ENCODE measurements at places on chromosomes 1 and 21. TPM values are rescaled to one million over a fixed set of nuclear protein-coding genes. Genes with fewer than 3 reads are reported as not detected.

The PRR9 gene
- total RNA-seq: not detected

The AMIGO1 gene
- 3.9 TPM for total RNA-seq

The PM20D1 gene
- total RNA-seq: 0.28 TPM

The PIGP gene
- total RNA-seq: 30.6 TPM

DNA sequence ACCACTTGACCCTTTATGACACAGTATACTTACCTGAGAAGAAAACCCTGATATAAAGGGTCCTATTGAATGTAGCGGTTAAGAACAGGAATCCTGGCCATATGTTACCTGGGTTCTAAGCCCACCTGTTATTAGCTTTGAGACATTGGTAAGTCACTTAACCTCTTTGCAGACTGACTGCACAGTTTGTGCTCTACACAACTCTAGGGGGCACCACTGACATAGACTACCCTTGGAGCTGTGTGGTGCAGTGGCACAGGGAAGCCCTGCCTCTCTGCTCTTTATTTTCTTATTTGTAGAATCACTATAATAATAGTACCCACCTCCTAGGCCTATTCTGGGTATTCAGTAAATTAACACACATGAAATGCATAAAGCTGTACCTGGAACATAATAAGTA lies 165.6 kb downstream of the C1orf94 start:
- H3K4me3 ChIP-seq: no peak overlapping the region
- no peak overlapping the region for H3K27ac ChIP-seq
- DNase-seq: no peak
- H3K4me1 ChIP-seq: no peaks in the 10 kb centered on the region
- no peaks in the 10 kb centered on the region for H3K36me3 ChIP-seq
